Aorta (tissue), 5 donors: ENCODE measurements at places on chromosomes 12 and 14. TPM values are rescaled to one million over a fixed set of nuclear protein-coding genes. Genes with fewer than 3 reads are reported as not detected.

IL22 gene
- total RNA-seq, result not detected

GARIN6 gene
- total RNA-seq, result not detected

GRCh38 chr12:89552376-89552775 lies 26.5 kb upstream of the POC1B start:
- no peaks in the 10 kb centered on the region for H3K4me1 ChIP-seq
- no peak overlapping the region for H3K27ac ChIP-seq
- H3K4me3 ChIP-seq, result no peak overlapping the region
- H3K27me3 ChIP-seq, result no peaks in the 10 kb centered on the region
- H3K36me3 ChIP-seq, result no peaks in the 10 kb centered on the region
- no peak for DNase-seq

DNA sequence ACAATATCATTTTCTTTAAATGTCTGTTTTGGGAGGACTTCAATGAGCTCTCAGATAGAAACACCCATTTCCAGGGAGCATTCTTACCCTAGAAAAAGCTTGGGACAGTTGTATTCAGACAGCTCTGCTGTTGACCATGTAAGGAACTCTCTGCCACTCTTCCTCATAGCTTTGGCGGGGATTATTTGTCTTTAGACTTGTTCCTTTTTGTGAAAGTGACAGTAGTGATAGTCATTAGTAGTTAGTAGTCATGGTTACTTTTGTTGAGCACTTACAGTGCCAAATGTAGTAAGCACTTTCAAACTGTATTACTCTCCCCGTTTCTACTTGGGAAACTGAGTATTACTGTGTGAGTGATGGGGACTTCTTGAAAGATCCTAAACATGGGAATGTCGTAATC lies 167.3 kb downstream of the RGS6 start:
- no peak for DNase-seq
- H3K4me1 ChIP-seq, result no peaks in the 10 kb centered on the region
- H3K4me3 ChIP-seq, result no peak overlapping the region
- H3K36me3 ChIP-seq, result no peaks in the 10 kb centered on the region
- H3K27ac ChIP-seq, result no peak overlapping the region
- H3K27me3 ChIP-seq, result no peaks in the 10 kb centered on the region

SCN8A gene
- total RNA-seq, result 0.42 TPM

GRCh38 chr14:72000907-72001306 lies 68.7 kb downstream of the RGS6 start:
- H3K4me3 ChIP-seq, result no peak overlapping the region
- H3K27me3 ChIP-seq, result peaks cover 2% of the 10 kb centered on the region
- DNase-seq, result peak; percentile 77

GRCh38 chr14:90502760-90503159 lies 105.9 kb downstream of the CALM1 start:
- no peak for DNase-seq
- H3K4me3 ChIP-seq, result no peak overlapping the region
- no peaks in the 10 kb centered on the region for H3K36me3 ChIP-seq
- no peak overlapping the region for H3K27ac ChIP-seq
- no peaks in the 10 kb centered on the region for H3K4me1 ChIP-seq
- no peaks in the 10 kb centered on the region for H3K27me3 ChIP-seq

PKP2 gene
- total RNA-seq, result 0.84 TPM

GRCh38 chr14:96182546-96182945 lies 22.1 kb upstream of the BDKRB2 start:
- H3K27ac ChIP-seq, result no peak overlapping the region
- no peak overlapping the region for H3K4me3 ChIP-seq
- no peaks in the 10 kb centered on the region for H3K36me3 ChIP-seq
- no peaks in the 10 kb centered on the region for H3K27me3 ChIP-seq

KRT80 gene
- 0.71 TPM for total RNA-seq

IRAK3 gene
- 32.2 TPM for total RNA-seq

CPNE8 gene
- 40.2 TPM for total RNA-seq

RND1 gene
- 3.7 TPM for total RNA-seq

DNA sequence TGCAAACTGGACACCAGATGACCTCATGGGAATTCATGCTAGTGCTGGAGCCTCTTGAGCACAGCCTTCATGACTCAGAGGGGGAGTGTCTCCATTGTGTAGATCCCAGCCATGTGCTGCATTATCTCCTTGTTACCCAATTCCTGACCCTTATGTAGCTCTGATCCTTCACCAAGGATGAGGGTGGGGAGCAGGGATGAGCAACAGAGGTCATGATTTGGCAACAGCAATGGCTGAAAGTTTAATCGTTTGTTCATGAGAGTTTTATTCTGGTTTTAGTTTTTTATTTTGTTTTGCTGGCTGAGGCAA lies 9.5 kb upstream of the BDKRB1 start:
- H3K4me1 ChIP-seq, result no peaks in the 10 kb centered on the region
- no peak overlapping the region for H3K27ac ChIP-seq
- no peak overlapping the region for H3K4me3 ChIP-seq
- H3K36me3 ChIP-seq, result no peaks in the 10 kb centered on the region
- DNase-seq, result no peak

TMEM179 gene
- total RNA-seq, result not detected

GRCh38 chr12:74891083-74891668 lies 318.5 kb downstream of the KCNC2 start:
- no peak overlapping the region for H3K4me3 ChIP-seq
- no peaks in the 10 kb centered on the region for H3K27me3 ChIP-seq
- H3K36me3 ChIP-seq, result no peaks in the 10 kb centered on the region
- no peak for DNase-seq
- no peaks in the 10 kb centered on the region for H3K4me1 ChIP-seq

DNA sequence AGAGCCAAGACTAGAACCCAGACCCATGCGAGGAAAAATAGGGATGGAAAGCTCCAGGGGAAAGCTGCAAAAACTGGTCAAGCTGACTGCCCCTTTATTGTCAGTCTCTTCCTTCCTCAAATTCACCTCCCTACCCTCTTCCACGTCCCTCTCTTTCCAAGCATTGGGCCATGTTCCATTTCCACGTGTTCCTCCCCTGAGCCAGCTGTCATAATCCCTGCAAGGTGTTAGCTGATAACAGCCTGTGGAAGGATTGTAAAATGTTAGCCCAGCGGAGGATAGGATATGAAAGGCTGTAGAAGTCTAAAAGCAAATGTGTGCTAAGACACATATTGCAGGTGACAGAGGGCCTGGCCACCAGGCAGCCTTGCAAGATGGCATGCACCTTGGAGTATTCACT lies 88.0 kb upstream of the MAX start:
- no peak for DNase-seq
- no peaks in the 10 kb centered on the region for H3K27me3 ChIP-seq
- no peaks in the 10 kb centered on the region for H3K36me3 ChIP-seq
- H3K27ac ChIP-seq, result no peak overlapping the region

DNA sequence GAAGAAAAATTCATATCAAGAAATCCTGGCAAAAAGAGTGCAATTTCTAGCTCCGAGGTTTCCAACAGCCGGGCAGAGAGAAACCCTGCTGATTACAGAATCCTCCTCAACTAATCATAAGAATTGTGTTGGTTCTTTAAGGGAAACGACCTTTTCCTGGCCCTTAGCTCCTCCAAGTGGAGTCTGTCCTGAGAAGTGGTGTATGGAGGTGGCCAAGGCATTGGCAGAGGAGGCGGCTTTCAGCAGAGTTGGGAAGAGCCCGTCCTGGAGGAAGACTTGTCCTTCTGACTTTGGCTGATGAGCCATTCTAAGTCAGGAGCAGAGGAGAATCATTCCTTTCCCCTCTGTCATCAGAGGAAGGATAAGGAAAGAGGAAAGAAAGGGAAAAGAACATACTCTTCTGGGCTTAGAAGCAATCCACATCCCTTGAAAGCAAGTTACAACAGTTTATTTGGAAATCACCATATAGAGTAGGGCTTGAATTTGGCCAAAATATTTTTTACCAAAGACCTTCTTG lies 46.5 kb upstream of the PTCSC3 start:
- H3K36me3 ChIP-seq, result no peaks in the 10 kb centered on the region
- H3K4me1 ChIP-seq, result no peaks in the 10 kb centered on the region
- H3K27me3 ChIP-seq, result no peaks in the 10 kb centered on the region
- H3K27ac ChIP-seq, result no peak overlapping the region
- no peak overlapping the region for H3K4me3 ChIP-seq

- H3K27me3 ChIP-seq, result no peaks in the 10 kb centered on the region
- H3K4me3 ChIP-seq, result no peak overlapping the region
- H3K4me1 ChIP-seq, result peaks cover 4% of the 10 kb centered on the region
- H3K27ac ChIP-seq, result no peak overlapping the region
Observed at GRCh38 chr14:49623941-49624839, 3.6 kb downstream of the MGAT2 start.
